ENCODE measurements at places on chromosomes 11 and 22. TPM values are rescaled to one million over a fixed set of nuclear protein-coding genes. Genes with fewer than 3 reads are reported as not detected.

GRCh38 chr22:50713571-50714056, 24.4 kb upstream of the ACR start:
- H3K4me1 ChIP-seq, result no peaks in the 10 kb centered on the region
- DNase-seq, result no peak
- H3K36me3 ChIP-seq, result no peaks in the 10 kb centered on the region
- H3K27me3 ChIP-seq, result no peaks in the 10 kb centered on the region

DNA sequence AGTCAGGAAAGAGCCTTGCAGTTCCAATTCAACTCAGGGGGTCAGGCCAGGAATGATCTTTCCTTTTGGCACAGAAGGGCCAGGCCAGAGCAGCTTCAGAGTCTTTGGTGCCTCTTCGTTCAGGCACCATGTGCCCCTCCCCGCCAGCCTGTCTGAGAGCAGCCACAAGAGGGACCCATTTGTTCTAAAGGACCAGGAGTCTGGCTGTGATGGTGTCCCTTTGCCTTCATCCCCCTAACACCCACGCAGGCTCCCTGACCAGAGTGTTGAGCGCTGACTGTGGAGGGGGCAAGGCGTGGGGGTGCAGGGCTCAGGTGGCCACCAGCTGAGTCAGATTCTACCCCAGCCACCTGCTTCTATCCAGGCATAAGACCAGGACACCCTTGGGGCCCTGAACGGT, 156.4 kb downstream of the TTC17 start:
- no peak overlapping the region for H3K4me3 ChIP-seq
- H3K36me3 ChIP-seq, result no peaks in the 10 kb centered on the region
- DNase-seq, result no peak

GRCh38 chr22:44271732-44272400, 40.9 kb downstream of the SHISAL1 start:
- no peak overlapping the region for H3K4me3 ChIP-seq
- H3K36me3 ChIP-seq, result no peaks in the 10 kb centered on the region
- H3K27me3 ChIP-seq, result no peaks in the 10 kb centered on the region
- no peaks in the 10 kb centered on the region for H3K4me1 ChIP-seq
- DNase-seq, result no peak

DNA sequence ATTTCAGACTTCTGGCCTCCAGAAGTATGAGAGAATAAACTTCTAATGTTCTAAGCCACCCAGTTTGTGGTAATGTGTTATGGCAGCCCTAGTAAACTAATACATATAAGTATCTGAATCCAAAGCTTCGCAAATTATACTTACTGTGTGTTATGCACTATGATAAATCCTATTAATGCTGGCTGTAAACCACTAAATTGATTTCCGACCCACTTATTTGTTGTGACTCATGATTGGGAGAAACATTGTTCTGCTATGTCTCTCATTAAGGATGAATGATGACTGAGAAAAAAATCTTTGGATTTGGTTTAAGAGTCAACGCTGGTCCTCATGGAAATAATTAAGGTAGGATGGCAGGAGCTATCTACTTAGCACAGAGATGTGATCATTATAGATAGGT, 62.0 kb downstream of the FZD4 start:
- no peaks in the 10 kb centered on the region for H3K27me3 ChIP-seq
- no peaks in the 10 kb centered on the region for H3K4me1 ChIP-seq
- H3K27ac ChIP-seq, result no peak overlapping the region

DNA sequence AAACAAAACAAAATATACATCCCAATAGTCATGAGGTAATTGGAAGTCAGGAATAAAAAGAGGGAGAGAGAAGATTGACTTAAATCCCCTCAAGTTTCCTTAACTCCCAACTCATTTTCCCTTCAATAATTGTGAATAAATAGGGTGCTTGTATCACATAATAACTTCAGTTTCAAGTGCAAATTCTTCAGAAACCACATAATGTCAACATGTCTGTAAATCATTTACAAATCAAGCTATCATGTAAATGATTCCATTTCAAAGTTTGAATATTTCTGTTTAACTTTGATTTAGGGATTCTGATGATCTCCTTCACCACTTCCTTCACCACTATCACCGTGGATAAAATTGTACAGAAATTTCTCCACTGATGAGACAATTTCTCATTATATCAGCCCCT, 23.2 kb downstream of the CASP5 start:
- DNase-seq, result no peak
- no peaks in the 10 kb centered on the region for H3K4me1 ChIP-seq
- no peak overlapping the region for H3K4me3 ChIP-seq
- no peak overlapping the region for H3K27ac ChIP-seq
- H3K27me3 ChIP-seq, result no peaks in the 10 kb centered on the region

DNA sequence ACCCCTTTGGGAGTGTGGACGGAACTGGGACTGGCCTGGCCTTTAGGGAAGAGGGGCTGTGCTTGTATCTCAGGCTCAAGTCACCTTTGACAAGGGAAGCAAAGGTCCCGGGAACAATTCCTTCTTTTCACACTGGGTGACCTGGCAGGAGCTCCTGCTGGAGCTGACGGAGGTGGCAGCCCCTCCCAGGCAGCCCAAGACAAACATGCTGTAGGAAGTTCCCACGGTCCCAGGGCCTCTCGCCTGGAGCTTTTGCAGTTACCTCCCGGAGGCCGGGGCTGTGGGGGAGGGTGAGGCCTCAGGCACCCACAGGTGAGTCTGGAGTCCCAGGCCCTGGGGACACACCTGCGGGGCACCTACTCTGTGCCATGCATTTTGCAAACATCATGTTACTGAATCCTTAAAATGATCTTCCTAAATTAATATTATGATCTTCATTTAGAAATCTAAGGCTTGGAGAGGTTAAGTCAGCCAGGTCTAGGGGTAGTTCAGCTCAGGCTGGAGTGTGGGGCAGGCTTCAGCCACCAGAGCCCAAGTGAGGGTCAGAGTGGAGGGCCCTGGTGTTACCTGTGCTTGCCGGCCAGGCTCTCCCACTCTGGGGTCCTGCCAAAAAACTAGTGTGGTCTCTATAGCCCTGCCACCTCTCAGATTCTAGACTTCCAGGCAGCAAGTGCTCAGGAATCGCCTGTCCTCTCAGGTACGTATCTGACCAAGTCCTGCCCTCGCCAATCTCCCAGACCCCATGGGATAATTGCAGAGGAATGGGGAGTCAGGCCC, 15.7 kb upstream of the MYEOV start:
- H3K4me3 ChIP-seq, result no peak overlapping the region
- H3K36me3 ChIP-seq, result no peaks in the 10 kb centered on the region
- no peaks in the 10 kb centered on the region for H3K27me3 ChIP-seq
- no peak for DNase-seq
- no peaks in the 10 kb centered on the region for H3K4me1 ChIP-seq

- H3K36me3 ChIP-seq, result no peaks in the 10 kb centered on the region
- H3K27me3 ChIP-seq, result no peaks in the 10 kb centered on the region
- DNase-seq, result no peak
- no peaks in the 10 kb centered on the region for H3K4me1 ChIP-seq
- H3K27ac ChIP-seq, result no peak overlapping the region
These were observed 1401.9 kb downstream of the FAM181B start for GRCh38 chr11:81331611-81332235.

DNA sequence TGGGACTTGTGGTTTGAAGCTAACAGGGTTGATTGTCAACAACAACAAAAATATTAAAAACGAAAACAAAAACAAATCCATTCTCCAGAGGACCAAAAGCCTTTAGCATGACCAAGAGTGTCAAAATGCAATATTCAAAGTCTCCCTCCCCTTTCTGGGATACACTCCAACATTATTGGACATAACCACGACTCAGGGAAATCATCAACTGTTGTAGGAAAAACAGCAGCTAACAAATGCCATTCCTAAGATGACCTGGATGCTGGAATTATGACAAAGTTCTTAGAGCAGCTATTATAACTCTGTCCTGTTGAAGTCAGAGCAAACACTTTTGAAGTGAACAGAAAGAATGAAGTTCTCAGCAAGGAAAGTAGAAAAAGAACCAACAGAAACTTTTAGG, 143.0 kb downstream of the TMEM135 start:
- H3K4me1 ChIP-seq, result no peaks in the 10 kb centered on the region
- no peak overlapping the region for H3K27ac ChIP-seq
- H3K36me3 ChIP-seq, result peaks cover 7% of the 10 kb centered on the region
- DNase-seq, result no peak
- no peaks in the 10 kb centered on the region for H3K27me3 ChIP-seq

DNA sequence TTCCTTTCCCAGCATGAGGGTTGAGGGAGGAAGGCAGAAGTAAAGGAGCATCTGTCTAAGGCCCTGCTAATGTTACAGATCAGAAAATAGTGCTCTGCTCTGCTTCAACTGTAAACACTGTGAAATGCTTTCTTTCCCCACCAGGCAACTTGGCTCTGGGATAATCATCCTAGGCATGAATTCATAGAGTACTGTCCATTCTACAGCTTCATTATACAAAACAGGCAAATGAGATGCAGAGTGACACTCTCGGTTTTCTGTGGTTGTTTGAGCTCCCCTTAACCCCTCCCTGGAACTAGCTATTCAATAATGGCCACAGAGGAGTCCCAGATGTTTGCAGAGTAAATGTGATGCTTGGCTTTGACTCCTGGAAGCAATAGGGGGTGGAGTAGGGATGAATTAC, 184.3 kb upstream of the CTSC start:
- H3K27ac ChIP-seq, result no peak overlapping the region
- no peak overlapping the region for H3K4me3 ChIP-seq
- no peak for DNase-seq
- no peaks in the 10 kb centered on the region for H3K36me3 ChIP-seq

GRCh38 chr22:36323182-36323854, 64.4 kb downstream of the MYH9 start:
- no peak overlapping the region for H3K27ac ChIP-seq
- peaks cover 9% of the 10 kb centered on the region for H3K4me1 ChIP-seq
- H3K4me3 ChIP-seq, result no peak overlapping the region
- H3K27me3 ChIP-seq, result no peaks in the 10 kb centered on the region
- DNase-seq, result no peak
- H3K36me3 ChIP-seq, result peaks cover 95% of the 10 kb centered on the region

- H3K27ac ChIP-seq, result no peak overlapping the region
- no peaks in the 10 kb centered on the region for H3K36me3 ChIP-seq
- no peaks in the 10 kb centered on the region for H3K27me3 ChIP-seq
- no peaks in the 10 kb centered on the region for H3K4me1 ChIP-seq
- no peak for DNase-seq
These were observed 71.2 kb upstream of the CDON start for GRCh38 chr11:126133901-126134300.

GRCh38 chr11:130827451-130828377, 88.6 kb downstream of the SNX19 start:
- DNase-seq, result no peak
- no peak overlapping the region for H3K4me3 ChIP-seq
- H3K4me1 ChIP-seq, result no peaks in the 10 kb centered on the region
- H3K27ac ChIP-seq, result no peak overlapping the region

- no peaks in the 10 kb centered on the region for H3K36me3 ChIP-seq
- no peak for DNase-seq
- peaks cover 8% of the 10 kb centered on the region for H3K4me1 ChIP-seq
- peak overlapping the region; percentile 83 for H3K4me3 ChIP-seq
These were observed 1.7 kb upstream of the ABTB2 start for GRCh38 chr11:34359548-34359891.

DNA sequence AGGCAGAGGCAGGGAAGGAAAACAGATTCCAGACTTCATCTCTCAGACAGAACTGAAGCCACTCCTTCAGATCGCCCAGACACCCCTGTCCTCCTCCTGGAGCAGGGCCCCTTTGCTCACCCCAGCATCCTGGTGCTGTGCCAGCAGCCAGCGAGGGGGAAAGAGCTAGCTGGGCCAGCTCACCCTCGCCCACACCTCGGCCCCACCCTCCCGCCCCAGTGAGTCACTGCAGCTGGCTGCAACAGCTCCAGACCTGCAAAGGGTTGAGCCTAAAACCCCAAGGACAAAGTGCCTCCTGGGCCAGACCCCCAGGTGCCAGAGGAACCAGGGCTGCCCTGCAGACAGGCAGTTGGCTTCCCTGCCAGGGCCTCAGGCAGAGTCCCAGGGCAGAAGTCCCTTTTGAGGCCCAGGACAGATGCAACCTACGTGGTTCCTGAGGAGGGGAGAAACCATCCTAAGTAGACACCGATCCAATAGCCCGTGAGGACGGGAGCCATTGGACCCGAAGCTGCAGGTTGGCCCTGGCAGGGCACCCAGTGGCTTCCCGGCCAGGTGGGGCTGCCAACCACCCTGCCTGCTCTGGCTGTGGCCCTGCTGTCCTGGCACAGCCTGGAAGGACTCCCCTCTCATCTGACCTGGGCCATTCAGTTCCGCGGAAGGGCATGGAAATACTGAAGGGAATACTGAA, 7.2 kb downstream of the AHNAK start:
- peaks cover 64% of the 10 kb centered on the region for H3K4me1 ChIP-seq
- H3K36me3 ChIP-seq, result peaks cover 8% of the 10 kb centered on the region
- peak overlapping the region; percentile 38 for H3K4me3 ChIP-seq

DNA sequence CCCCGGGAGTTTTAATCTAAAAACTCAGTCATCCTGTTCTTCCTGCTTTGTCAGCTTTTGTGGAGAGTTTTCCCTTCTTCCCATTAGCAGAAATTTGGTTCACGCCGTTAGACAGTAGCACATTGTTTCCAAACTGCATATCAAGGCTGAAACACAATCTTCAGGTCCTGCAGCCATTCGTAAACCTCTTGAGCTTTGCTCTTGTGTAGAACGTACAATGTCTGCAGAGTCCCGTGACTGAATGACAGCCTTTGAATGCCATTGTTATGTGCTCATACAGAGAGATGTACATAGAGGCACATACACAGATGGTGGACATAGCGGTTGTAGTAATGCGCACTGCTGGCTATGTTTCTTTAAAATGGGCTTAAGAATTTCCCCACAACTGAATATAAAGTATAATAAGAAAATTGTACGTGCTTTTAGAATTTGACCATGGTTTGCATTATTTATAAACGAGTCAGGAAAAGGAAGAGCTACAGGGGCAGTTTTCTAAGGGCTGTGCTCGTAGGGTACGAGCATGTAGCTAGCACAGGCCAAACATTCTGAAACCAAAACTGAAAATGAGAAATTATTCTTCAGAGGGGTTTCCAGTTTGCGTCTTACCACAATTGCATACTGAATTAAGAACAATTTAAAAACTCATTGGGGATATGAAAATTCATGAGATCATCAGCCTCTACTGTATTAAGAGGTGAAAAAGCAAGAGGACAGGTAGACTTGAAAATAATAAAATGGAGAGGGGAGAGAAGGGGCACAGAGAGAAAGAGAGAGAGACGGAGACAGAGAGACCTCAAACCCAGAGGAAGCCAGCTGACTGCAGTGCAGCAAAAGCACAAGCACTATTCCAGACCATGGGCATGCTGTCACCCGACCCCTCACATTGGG, 310.1 kb downstream of the CADM1 start:
- no peaks in the 10 kb centered on the region for H3K36me3 ChIP-seq
- no peak for DNase-seq
- H3K27ac ChIP-seq, result no peak overlapping the region

DNA sequence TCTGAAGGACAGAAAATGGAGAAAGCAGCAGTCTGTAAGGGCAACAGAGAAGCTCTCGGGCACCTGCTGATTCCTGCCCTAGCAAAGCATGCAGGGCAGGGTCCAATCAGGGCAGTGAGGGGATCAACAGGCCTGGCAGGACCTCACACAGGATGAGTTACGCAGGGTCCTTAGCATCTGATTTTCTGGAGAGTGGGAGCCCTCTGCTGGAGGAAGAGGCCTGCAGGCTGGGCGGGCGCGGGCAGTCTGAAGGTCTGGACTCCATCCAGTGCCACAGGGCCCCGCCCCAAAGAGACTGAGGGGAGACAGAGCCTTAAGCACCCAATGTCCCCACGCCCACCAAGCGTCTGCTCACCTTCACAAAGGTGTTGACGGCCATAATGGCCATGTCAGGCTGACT, 28.9 kb downstream of the AP1B1 start:
- peaks cover 21% of the 10 kb centered on the region for H3K36me3 ChIP-seq
- no peaks in the 10 kb centered on the region for H3K27me3 ChIP-seq
- H3K4me3 ChIP-seq, result no peak overlapping the region
- DNase-seq, result no peak
- H3K27ac ChIP-seq, result no peak overlapping the region

The IGSF22 gene
- polyA plus RNA-seq, result 6.1 TPM

The MS4A2 gene
- polyA plus RNA-seq, result not detected

The SHANK3 gene
- polyA plus RNA-seq, result not detected

The BANF1 gene
- polyA plus RNA-seq, result 205 TPM

The C1QTNF4 gene
- polyA plus RNA-seq, result not detected

The PRRG4 gene
- not detected for polyA plus RNA-seq

The SHANK2 gene
- not detected for polyA plus RNA-seq
